ENCODE measurements at places on chromosomes 13 and 19.

- DNase-seq = no peak
These were observed 16.1 kb upstream of the SPART start for GRCh38 chr13:36362251-36362650.

- DNase-seq = no peak
These were observed 654.9 kb downstream of the FGF9 start for GRCh38 chr13:22325761-22326160.

GRCh38 chr19:38165335-38165734 lies 58.7 kb downstream of the DPF1 start:
- DNase-seq = no peak

DNA sequence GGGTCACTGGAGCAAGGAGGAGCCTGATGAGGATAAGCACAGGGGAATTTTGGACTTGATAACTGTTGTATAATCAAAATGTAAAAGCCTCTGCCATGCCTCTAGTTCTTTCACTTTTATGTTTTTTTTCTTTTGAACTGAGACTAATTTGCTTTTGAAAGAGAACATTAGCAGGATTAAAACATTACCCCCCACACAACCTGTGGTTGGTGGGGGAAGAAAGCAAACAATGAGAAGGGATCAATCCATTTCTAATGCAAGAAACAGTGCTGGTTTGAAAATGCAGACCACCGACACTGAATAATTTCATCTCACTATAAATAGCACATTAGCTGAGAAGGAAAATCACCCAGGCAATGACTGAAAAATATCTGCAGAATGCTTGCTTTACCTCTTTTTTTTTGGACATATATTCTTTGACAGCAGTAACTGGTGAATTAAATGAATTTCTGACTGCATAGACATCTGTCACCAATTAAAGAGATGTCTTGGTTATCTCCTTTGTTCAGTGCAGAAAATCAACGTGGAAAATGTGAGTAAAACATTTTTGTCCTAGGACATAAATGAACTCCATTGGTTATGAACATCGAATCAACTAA lies 48.6 kb upstream of the TRPC4 start:
- DNase-seq = no peak

DNA sequence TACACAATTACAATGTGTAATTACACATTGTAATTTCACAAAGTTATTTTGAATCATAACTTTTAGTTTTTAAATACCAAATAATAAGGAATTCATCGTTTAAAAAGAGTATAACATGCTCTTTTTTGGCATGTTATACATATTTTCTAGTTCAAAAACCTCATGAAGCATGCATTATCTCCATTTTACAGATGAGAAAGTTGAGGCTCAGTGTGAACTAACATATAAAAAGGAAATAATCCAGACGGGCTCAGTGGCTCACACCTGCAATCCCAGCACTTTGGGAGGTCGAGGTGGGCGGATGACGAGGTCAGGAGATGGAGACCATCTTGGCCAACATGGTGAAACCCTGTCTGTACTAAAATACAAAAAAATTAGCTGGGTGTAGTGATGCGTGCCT lies 107.9 kb downstream of the PCDH9 start:
- no peak for DNase-seq

DNA sequence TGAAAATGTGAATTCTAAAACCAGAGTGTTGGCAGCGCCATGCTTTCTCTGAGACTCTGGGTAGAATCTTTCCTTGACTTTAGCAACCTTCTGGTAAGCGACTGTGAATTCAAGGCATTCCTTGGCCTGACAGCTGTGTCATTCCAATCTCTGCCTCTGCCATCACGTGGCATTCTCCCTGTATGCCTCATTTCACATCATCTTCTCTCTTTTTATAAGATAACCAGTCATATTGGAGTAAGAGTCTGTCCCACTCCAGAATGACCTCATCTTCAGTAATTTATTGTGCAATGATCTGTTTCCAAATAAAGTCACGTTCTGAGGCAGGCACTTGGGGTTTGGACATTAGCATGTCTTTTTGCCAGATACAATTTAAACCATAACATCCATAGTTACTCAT lies 103.4 kb upstream of the POSTN start:
- no peak for DNase-seq

GRCh38 chr19:2536461-2536860 lies 60.5 kb downstream of the GADD45B start:
- no peak for DNase-seq

DNA sequence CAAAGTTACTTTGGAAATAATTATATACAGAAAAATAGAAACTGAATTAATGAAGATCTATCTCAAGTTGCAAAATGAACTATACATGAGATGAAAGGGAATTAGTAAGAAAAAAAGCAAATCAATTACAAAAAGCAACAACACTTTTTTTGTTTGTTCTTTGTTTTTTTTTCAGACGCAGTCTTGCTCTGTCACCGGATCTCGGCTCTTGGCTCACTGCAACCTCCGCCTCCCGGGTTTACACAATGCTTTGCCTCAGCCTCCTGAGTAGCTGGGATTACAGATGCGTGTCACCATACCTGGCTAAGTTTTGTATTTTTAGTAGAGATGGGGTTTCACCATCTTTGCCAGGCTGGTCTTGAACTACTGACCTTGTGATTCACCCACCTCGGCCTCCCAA lies 2.2 kb downstream of the ZNF415 start:
- no peak for DNase-seq

DNA sequence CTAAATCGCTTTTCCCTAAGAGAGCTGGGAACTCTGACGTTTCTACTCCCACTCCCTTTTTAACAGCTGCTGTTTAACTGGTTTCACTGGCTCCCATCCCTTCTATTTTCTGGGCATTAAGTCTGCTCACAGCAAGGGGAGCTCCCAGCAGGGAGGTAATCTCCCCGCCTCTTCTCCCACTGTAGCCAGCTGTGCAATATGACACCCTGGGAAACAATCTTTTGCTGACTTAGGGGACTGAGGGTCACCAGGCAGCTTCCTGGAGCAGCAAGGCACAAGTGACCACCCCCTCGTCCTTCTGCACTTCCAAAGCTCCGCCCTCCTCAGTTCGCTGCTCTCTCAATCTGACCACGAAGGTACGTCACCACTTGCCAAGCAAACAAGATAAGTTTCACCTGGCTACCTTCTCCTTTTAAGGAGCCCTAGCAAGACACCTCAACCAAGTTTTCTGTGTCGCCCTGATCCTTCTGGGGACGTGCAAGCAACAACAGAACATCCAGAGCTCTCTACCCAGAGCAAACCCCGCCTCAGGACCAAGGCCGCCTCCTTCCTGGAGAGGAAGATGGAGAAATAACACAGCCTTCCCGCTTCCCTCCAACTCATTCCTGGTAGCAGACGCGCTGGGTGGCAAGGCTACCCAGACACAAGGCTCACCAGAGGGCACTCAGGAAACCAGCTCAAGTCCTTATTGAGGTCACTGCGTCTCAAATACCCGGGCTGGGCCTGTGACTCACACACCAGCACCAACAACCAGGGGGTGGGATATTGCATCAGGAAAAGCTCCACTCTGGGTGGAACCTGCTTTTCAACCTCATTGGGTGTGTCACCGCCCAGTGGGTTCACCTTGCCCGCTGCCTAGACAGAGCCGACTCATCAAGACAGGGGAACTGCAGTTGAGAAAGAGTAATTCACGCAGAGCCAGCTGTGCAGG lies 92.4 kb downstream of the STK24 start:
- peak; percentile 80 for DNase-seq

GRCh38 chr19:4053423-4054324 lies 13.0 kb downstream of the ZBTB7A start:
- no peak for DNase-seq

DNA sequence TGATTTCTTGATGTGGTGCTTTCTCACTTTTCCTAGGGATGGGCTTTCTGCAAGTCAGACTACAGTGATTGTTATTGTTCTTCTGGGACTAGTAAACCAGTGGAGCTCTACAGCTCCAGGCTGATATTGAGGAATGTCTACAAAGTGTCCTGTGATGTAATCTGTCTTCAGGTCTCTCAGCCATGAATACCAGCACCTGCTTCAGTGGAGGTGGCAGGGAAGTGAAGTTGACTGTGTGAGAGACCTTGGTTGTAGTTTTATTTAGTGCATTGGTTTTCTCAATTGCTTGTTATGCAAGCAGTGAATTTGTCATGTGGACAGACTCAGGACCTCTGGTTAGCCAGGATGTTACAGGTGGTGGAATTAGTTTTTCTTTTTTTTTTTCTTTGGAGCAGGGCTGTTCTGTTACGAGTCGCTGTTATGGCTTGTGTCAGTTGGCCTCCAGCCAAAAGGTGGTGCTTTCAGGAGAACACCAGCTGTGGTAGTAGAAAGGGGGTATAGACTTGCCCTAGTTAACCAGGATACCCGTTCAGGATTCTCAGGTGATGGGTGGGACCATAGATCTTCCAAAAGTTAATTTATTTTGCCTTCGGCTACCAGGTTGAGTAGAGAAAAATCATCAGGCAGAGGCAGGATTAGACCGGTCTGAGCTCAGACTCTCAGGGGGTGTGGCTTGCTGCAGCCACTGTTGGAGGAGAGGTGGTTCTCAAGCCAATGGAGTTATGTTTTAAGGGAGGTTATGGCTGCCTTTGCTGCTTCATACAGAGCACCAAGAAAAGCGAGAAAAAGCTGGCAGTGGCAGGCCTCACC lies 11.9 kb upstream of the ZNF675 start:
- DNase-seq = no peak

DNA sequence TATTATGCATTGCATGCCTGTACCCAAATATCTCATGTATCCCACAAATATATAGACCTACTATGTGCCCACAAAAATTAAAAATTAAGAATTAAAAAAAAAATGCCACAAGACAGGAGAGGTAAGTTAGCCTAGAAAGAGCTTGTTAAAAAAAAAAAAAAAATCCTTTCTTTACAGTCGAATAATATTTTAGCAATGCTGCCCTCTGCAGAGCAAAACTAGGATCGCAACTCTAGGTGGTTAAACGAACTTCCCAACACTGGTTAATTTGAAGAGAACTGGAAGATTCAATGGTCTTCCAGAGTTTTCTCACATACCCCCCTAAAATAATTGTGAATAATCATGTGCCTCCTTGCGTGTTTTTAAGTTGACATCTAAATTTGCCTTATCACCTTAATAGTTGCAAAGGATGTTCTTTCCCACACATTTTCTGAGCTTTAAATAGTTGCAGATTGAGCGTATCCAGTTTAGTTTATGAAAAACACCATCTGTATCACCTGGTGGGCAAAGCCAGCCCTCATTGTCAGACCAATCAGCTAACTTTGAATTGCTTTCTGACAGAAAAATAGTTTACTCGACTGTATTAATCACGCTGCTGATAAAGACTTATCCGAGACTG lies 47.4 kb upstream of the RCBTB2 start:
- DNase-seq = peak; percentile 77

DNA sequence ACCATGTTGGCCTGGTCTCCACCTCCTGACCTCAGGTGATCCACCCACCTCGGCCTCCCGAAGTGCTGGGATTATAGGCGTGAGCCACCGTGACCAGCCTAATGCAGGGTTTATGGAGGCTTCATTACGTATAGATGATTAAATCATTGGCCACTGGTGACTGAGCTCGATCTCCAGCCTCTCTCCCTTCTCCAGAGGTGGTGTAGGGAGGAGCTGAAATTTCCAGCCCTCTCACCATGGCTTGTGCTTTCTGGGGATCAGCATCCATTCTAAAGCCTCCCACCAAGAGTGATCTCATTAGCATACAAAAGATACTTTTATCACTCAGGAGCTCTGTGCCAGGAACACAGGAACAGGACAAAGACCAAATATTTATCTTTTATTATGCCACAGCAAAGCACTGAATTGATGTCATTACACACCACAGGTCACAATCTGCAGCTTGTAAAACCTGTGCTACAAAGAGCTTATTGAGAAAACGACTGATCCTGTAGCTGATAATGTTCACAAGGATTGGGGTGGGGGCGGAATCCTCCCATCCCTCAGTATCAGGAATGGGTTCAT lies 32.4 kb downstream of the RHPN2 start:
- no peak for DNase-seq

- DNase-seq = no peak
These were observed 17.5 kb downstream of the ATP8B3 start for GRCh38 chr19:1794424-1795172.

GRCh38 chr13:67643516-67644055 lies 413.4 kb upstream of the PCDH9 start:
- DNase-seq = no peak

GRCh38 chr13:51624695-51625345 lies 40.6 kb downstream of the WDFY2 start:
- DNase-seq = no peak

DNA sequence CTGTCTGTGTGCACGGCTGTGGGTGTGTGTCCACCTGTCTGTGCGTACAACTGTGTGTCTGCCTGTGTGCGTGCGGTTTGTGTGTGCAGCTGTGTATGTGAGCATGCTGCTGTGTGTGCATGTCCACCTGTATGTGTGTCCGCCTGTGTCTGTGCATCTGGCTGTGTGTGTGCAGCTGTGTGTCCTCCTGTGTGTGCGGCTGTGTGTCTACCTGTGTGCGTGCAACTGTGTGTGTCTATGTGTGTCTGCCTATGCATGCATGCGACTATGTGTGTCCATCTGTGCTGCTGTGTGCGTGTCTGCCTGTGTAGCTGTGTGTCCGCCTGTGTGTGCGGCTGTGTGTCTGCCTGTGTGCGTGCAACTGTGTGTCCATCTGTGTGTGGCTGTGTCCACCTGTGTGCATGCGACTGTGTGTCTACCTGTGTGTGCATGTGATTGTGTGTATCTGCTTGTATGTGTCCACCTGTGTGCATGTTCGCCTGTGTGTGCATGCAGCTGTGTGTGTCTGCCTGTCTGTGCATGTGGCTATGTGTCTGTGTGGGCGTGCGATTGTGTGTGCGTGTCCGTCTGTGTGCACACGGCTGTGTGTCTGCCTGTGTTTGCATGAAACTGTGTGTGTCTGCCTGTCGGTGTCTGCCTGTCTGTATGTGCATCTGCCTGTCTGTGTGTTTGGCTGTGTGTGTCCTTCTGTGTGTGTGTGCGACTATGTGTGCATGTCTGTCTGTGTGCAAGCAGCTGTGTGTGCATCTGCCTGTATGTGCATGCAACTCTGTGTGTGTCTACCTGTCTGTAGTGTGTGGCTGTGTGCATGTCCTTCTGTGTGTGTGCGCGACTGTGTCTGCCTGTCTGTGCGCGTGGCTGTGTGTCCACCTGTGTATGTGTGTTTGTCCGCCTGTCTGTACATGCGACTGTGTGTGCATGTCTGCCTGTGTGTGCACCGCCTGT lies 57.1 kb upstream of the C13orf46 start:
- no peak for DNase-seq

DNA sequence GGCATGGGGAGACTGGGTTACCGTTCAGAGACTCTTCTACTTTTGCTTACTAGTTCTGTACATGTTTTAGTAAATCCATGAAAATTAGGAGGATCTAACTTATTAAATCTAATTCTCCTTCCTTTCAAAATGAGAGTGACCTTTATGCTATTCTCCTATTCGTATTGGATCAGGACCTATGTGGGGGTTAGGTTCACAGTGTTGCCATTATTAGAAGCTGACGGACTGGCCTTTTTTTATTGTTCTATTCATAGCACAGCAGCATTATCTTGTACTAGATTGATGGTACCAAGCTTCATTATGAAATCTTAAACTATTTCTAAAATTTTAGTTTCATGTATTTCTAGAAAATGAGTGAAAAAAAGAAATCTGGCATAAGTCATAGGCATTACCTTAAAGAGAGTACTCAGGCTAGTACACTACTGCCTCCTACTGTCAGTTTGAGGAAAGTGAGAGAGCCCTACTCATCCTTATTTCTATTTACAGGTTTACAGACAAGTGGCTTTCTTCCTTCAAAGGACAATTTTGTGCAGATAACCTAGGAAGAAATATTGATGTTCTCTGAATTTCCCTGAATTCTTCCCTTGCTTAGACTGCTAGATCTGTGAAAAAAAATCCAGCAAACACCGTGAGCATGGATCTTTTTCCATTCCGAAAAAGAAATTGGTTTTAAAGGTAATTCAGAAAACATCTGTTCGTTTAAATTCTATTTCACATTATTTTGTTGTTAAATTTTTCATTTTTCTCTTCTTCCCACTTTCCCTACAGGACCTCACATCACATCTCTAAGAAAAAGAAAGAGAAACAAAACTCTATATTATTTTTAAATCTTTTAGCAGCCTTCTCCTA lies 485.5 kb downstream of the DIAPH3 start:
- no peak for DNase-seq
